Activated CD4-positive, alpha-beta T cell treated with anti-CD3 and anti-CD28 coated beads for 24 hours (primary cell): ENCODE measurements at places on chromosomes 3 and 15.

- DNase-seq: no peak
Measured at GRCh38 chr15:101069654-101069973, 150.5 kb downstream of the LRRK1 start.

- no peak for DNase-seq
Measured at GRCh38 chr15:57198131-57198530, 178.2 kb upstream of the CGNL1 start.

GRCh38 chr15:77186594-77187011 is 115.7 kb upstream of the TSPAN3 start:
- DNase-seq: no peak

DNA sequence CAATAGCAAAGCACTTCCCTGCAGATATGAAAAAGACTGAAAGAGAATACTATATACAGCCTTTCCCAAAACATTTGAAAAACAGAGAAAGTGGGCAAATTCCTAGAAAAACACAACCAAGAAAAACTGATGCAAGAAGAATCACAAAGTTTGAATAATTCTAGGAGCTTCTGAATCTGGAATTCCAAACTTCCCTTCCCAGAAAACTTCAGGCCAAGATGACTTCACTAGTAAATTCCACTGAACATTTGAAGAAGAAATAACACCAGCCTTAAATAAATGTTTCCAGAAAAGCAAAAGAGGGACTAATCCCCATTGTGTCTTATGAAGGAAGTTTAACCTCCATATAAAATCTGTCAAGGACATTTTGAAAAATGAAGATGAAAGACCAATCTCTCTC is 15.8 kb upstream of the NSMCE3 start:
- DNase-seq: no peak

DNA sequence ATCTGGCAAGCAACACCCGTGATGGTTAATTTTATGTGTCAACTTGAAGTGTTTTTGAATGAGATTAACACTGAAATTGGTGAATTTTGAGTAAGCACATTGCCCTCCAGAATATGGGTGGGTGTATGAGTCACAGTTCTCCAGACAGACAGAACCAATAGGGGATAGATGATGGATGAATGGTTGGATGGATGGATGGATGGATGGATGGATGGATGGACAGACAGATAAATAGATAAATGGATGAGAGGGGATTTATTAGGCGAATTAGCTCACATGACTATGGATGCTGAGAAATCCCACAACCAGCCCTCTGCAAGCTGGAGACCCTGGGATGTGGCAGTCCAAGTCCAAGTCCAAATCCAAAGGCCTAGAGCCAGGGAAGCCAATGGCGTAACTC is 5.4 kb upstream of the VWA5B2 start:
- DNase-seq: no peak

DNA sequence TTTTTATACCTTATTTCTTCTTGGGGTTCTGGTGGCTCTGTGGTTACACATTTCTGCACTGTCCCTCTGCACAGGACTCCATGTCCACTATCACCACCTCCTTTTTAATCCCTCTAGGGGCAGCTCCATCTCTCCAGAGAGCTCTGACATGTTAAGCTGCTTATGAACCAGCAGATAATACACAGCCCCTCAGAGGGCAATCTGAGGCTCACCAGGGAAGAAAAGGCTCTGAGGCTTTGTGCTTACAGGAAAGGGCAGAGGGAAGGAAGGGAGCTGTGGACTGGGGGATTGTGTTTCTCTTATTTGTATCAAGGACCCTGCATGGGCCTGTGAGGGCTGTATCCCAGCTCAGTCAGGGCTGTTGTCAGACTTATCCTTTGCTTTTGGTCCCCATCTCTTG is 164.5 kb downstream of the EPHB1 start:
- no peak for DNase-seq

DNA sequence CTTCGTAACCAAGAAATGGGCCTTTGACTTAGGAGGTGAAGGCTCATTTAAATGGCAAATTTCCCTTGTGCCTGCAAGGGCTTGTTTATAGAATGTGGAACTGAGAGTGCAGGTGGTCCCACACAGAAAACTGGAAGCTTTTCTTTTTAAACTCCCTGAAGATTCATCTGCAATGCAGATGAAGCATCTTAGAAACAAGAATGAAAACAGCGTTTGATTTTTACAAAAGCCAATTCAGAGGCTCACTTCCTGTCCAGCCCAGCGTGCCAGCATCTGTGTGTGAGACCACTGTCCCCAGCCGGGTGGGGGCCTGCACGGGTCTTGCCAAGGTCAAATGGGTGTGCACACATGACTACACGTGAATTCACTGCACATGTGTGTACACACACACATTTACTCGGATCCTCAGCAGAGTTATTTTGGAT is 94.7 kb downstream of the LINGO1 start:
- DNase-seq: no peak

DNA sequence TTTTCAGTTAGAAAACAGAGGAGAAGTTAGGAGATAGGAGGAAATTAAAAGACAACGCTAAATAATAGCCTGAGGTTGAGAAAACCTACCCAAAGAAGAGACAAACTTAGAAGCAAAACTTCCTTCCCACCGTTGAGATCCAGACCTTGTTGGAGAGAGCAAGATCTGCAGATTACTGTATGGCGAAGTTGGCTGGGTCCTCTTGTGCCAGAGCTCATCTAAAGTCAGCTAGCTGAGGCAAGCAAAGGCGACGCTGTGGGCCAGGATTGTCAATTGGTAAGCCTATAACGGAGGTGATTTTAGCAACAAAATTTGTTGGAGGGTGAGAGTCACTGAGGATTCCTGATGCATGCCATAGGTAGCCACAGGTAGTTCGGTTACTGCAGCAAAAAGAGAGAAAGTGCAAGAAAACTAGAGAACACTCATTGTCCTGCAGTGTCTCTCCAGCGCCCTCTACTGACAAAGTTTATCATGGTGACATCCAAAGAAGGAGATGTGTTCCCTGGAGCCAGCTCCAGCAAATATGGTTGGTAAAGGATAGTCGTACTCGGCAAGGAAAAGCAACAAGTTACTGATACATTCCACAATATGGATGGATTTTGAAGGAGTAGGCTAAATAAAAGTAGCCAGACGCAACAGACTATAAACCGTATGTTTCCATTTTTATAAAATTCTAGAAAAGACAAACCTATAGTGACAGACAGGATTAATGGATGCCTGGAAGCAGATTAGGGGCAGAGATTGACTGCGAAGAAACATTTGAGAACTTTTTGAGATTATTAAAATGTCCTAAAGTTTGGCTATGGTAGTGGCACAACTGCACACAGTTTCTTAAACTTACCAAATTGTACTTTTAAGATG is 9.8 kb upstream of the OR5K4 start:
- DNase-seq: no peak

- no peak for DNase-seq
Measured at GRCh38 chr3:5202222-5202621, 14.7 kb downstream of the EDEM1 start.

DNA sequence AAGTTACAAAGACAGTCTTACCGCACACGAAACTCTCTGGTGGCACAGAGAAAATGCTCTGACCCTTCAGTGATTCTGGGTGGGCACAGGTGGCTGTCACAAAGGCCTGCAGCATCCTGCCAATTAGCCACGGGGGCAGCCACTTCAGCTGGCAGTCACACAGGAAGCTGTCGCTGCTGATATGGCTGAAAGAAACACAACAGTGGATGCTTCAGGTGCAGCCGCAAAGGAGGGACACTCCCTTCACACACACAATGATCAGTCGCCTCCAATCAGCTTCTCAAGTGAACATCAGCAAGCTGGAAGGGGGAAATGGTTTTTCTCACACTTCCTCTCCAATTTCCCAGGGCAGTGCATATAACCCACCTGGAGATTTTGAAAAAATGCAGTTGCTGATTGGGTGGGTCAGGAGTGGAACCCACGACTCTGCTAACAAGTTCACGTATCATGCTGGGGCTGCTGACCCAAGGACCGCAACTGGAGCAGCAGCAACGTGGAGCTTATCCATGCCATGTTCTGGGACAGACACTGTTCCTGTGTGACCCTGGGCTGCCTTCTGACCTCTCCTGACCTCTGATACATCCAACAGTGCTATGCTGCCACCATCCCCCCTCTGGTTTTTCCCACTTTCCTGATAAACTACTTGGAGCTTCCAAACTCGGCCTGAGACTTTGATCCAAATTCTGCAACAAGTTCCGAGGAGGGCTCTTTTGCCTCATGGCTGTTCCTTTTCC is 106.6 kb downstream of the LRIG1 start:
- peak; percentile 6 for DNase-seq

DNA sequence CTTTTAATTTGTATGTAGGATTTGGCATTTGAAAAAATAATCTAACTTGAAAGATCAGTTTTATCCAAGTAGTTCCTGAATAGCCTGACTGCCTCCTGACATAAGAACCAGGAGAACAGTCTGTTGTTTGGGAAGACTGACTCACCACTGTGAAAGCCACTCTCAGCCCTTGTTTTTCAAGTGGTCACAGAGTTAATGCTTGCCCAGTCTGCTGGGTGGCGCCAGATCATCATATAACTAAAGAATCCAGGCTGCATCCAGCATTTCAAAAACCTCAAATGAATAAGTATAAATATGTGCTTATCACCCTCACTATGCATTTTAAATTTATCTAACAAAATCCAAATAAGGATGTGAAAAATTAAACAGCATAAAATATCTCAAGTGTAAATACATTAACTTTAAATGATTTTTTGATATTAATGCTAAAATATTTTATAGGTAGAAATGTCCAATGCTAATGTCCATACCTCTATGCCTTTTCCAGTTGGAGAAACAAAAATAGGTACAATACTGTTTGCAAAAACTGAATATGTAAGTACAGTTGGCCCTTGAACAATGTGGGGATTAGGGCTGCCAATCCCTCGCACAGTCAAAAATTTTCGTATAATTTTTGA is 26.9 kb upstream of the ZBBX start:
- DNase-seq: no peak

DNA sequence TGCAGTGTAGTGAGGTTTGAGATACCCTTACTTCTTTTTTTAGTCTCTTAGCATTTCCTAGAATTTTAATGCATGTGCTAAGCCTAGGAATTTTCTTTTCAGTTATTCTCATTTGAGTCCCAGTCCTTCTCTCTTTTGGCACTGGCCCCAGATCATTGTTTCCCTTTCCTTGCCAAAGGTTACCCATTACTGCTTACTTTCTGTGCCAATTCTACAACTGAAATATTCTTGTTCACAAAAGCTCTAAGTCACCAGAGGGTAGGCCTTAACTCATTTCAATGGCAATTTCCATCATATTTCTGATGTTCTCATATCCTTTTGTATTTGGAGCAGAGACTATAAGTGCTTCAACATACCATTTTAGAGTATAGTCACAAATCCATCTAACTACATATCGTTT is 199.6 kb upstream of the CBLB start:
- DNase-seq: no peak

GRCh38 chr15:60585743-60586708 is 107.1 kb upstream of the ICE2 start:
- DNase-seq: no peak

DNA sequence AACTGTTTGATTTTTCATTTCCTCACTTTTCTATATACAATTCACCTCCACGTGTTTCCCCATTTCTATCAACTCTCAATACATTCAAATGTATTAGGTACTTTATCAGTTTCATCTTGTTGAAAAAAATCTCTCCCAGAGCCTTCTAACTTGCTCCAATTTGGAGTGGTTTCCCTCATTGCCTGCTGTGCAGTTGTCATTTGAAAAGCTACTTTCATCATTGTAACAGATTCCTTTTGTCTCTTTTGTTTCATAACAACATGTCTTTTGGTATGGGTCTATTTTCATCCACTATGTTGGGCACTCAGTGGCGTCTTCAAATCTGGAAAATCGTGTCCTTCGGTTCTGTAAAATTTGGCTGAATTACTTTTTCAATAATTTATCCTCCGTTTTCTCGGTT is 75.0 kb downstream of the NR2E3 start:
- no peak for DNase-seq

DNA sequence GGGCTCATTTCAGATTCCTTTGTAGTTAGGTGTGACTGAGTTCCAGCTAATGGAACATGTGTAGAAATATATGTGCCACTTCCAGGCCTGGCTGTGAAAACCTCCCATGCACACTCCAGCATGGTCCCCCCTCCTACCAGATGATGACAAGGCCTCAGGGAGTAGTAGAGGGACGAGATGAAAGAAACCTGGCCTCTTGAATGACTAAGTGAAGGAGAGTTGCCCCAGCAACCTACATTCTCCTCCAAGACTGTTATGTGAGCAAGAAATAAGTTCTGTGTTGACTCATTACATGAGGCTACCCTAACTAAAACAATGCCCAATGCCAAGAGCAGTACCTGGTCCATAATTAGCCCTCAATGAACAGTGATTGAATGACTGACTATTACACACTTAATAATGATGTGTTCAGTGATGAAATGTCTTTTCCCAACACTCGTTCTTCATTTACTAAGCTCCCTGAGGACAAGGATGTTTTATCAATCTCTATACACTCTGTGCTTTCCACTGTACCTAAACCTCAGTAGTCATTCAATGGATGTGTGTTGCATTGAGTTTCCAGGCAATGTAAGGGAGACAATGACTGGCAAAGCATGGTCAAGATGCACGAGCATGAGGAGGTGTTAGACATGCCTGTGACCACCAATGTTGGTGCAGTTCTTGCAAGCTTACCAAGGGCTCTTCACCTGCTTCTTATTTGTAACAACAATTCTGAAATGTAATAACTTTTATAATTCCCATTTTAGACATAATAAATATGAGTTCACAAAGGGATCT is 62.0 kb upstream of the BCL6 start:
- DNase-seq: no peak

DNA sequence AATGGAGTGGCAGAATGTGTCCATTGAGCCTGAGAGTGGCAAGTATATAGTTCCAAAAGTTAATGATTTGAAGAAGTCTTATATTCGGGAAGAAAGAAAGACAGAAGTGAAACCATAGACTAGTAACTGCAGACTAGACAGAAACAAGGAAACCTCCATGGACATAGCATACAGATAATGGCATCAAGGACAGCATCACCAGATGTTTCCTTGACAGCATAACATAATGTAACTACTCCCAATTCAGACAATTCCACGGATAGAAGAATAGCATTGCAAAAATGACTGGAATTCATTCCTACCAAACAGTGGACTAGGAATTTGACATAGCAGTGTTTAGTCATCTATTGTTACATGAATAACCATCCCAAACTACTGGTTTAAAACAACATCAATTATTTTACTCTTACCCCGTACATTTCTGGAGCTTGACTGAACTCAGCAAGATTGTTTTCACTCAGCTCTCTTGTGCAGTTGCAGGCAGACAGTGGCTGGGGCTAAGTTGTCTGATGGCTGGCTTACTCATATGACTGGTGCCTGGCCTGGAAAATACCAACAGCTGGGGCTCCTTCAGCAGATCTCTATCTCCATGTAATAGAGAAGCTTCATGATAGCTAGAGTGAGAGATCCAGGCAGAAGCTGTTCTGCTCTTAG is 109.7 kb upstream of the GADL1 start:
- DNase-seq: no peak

GRCh38 chr3:49805367-49805782 is 2.3 kb downstream of the INKA1 start:
- DNase-seq: no peak

- no peak for DNase-seq
Measured at GRCh38 chr3:143465666-143466065, 346.1 kb downstream of the CHST2 start.

- no peak for DNase-seq
Measured at GRCh38 chr3:117666325-117666724, 956.7 kb downstream of the TUSC7 start.

- DNase-seq: no peak
Measured at GRCh38 chr3:71372241-71372768, 211.2 kb downstream of the FOXP1 start.
